ENCODE measurements at places on chromosomes 7 and 10.

- DNase-seq = no peak
Measured at GRCh38 chr10:113880236-113880635, 25.8 kb downstream of the NHLRC2 start.

DNA sequence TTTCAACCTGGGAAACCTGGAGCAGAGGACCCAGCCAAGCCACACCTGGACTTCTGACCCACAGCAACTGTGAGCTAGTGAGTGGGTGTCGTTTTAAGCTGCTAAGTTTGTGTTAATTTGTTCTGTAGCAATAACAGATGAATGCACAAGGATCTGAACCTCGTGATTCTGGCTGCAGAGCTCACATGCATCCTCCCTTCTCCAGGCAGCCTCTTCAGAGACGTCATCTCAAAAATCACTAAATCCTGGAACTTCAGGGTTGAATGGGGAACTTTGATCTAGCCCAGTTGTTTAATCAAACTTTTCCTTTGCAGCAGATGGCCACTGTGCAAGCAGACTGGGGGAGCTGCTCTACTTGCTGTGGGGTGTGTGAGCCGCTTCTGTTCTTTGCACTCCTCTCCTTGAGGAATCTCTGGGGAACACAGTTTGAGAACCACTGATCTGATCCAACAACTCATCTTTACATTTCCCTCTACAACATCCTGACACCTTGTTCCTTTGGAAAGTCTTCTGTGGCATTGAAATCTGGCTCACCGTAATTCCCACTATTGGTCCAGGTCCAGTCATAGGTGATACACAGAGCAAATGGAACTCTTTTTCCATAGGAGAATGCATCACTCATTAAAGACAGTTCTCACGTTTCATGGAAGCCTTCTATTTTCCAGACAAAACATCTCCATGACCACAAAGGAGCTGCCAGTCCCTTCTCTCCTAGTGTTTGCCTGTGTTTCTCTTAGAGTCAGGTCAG, 90.3 kb downstream of the CHN2 start:
- no peak for DNase-seq

GRCh38 chr7:12801107-12801506, 113.7 kb downstream of the ARL4A start:
- DNase-seq = no peak

DNA sequence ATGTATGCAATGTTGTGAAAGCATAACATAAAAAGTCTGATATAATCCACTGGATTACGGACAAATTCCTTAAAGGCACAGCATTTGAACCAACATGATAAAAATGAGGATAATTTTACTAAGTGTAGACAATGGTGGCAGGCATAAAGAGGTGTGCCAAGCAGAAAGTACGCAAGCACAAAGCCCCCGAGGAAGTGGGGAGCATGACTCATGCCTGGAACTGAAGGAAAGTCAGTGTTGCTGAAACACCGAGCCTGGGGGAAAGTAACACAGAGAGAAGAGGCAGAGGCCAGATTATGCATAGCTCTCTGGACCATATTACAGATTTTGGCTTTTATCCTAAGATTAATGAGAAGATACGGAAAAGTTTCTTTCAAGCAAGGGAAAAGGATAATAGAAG, 490.0 kb upstream of the PHF14 start:
- no peak for DNase-seq

DNA sequence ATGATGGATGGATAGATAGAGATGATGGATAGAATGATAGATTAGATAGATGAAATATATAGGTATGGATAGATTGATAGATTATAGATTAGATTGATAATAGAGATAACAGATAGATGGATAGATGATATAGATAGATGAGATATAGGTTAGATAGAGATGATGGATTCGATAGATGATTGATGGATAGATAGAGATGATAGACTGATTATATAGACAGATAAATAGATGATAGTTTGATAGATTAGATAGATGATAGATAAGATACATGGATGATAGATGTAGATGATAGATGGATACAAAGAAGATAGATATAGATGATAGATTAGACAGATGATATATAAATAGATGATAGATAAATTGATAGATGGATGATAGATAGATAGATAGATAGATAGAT, 448.1 kb downstream of the GALNT17 start:
- no peak for DNase-seq

DNA sequence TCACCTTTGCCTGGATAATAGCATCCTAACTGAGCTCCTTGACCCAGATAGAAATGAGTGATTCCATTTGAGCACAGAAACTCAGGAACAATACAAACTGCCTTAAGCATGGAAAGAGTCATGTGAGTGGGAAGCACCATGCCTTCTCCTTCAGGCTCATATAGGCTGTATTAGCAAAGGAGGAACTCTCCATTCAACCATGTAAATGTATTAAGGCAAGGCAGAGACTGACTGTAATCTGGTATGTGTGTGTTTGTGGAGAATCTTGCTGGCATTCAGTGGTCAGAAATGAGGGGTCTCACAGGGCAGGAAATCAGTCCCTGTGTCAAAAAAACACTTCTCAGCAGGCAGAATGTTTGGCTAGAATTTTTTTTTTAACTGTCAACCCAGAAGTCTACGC, 40.2 kb downstream of the COA1 start:
- no peak for DNase-seq

DNA sequence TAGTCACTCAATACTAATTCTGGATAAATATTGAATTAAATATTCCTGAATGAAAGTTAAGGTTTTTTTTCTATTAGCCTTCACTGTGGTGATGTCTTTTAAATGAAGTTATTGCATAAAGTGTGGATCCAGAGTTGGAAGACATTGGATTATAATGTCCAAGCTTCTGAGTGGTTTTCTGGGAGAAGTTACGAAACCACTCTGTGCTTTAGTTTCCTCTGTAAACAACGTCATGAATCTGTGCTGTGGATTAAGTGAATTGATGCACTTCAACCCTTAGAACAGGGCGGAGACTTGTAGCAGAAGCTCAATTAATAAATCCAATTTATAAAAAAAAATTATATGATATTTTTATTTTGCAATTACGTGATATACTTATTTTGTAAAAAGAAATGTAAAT, 271.7 kb downstream of the BICC1 start:
- DNase-seq = no peak

DNA sequence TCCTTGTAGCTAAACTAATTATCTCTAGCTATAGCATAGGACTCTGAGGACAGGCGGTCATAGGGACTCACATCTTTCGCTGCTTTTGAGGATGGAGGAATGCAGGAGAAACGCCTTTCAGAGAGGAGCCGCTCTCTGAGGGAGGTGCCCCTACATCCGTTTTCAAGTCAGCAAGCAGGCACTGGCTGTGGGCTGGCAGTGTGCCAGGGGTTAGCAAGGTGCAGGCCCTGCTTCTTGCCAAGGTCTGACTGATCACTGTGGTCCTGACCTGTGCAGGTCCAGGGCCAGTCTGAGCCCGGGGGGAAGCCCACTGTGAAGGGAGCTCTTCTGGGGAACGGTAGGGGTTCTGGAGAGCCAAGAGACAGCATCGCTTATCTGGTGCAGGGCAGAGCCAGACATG, 89.4 kb downstream of the SH3PXD2A start:
- DNase-seq = no peak

DNA sequence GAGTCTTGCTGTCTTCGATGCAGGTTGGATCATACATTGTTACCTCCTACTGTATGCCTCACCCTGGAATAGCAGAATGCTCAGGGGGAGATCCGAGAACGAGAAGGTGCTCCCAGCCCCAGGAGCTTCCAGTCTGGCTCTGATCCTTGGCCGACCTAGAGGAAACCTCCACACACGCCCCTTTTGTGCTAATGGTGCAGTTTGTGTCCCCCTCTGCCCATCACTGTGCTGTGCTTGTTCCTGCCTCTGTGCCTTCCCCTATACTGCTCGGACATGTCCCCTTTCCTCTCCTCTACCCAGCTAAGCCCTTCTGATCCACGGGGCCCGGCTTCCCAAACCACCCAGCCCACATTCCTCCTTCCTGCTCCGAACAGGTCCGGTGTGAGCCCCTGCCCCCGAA, 32.5 kb downstream of the ZNF775 start:
- DNase-seq = no peak

- no peak for DNase-seq
Measured at GRCh38 chr7:115117748-115118147, 195.9 kb downstream of the MDFIC start.

- no peak for DNase-seq
Measured at GRCh38 chr10:32091046-32091445, 34.8 kb upstream of the KIF5B start.

GRCh38 chr10:22711373-22711772, 3.0 kb downstream of the PIP4K2A start:
- DNase-seq = no peak
